ENCODE measurements at places on chromosomes 2 and 18. TPM values are rescaled to one million over a fixed set of nuclear protein-coding genes. Genes with fewer than 3 reads are reported as not detected.
A peak's percentile ranks its signal among the peaks of the same experiment; 100 is the strongest.

GKN1 gene
- not detected for total RNA-seq

DNA sequence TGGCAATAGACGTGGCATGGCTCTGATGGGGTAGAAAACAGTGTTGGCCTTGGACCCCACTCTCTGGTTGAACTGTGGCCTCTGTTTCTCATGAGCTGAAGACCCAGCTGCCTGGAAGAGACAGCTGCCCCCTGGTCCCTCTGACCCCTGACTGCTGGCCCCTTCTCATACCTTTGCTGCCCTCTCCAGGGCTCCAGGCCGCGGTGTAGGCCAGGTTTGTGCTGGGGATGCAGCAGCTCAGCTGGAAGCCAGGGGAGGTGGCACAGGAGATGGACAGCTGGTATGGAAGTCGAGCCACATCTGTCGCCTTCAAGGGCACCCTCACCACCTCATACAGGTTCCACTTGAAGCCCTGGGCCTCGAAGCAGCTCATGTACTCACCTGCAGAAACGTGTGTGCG is 31.7 kb upstream of the SELENOI start:
- H3K27ac ChIP-seq: no peak overlapping the region
- H3K4me1 ChIP-seq: no peaks in the 10 kb centered on the region
- DNase-seq: no peak
- no peak overlapping the region for H3K4me3 ChIP-seq
- no peaks in the 10 kb centered on the region for H3K27me3 ChIP-seq
- no peaks in the 10 kb centered on the region for H3K36me3 ChIP-seq

- H3K4me3 ChIP-seq: no peak overlapping the region
- peaks cover 8% of the 10 kb centered on the region for H3K27me3 ChIP-seq
- no peaks in the 10 kb centered on the region for H3K36me3 ChIP-seq
- no peak for DNase-seq
- H3K27ac ChIP-seq: no peak overlapping the region
Observed at GRCh38 chr18:70494524-70494923, 205.7 kb downstream of the SOCS6 start.

DNA sequence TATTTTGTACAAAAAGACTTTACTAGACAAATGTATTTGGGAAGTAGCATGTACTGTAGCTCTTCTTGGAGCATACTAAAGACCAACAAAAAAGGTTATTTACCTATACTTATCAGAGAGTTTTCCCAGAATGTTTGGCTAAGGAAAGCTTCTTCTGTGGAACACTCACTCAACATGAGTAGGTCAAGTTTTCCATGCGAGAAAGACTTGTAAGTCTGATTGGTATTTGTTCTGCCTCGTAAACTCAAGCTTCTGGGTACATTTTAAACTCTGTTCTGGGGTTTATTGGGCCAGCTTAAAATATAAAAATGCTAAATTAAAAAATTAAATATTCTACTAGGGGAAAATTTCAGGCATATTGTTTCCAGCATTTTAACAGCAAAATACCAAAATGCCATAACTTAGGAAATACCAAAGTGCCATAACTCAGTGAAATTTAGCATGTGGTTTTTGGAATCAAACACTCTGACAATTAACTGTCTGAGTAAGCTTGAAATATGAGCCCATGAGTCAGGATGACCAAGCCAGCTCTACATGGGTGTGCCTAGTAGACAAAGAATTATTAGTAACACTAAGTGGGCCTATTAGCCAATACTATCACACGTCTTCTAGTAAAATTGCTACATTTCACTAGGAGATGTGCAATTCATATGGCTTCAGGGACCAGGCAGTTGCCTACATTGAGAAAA is 47.3 kb upstream of the SERPINE2 start:
- no peak overlapping the region for H3K27ac ChIP-seq
- H3K4me1 ChIP-seq: peaks cover 21% of the 10 kb centered on the region
- no peaks in the 10 kb centered on the region for H3K27me3 ChIP-seq
- peak overlapping the region; percentile 24 for H3K4me3 ChIP-seq
- peak; percentile 94 for DNase-seq

DNA sequence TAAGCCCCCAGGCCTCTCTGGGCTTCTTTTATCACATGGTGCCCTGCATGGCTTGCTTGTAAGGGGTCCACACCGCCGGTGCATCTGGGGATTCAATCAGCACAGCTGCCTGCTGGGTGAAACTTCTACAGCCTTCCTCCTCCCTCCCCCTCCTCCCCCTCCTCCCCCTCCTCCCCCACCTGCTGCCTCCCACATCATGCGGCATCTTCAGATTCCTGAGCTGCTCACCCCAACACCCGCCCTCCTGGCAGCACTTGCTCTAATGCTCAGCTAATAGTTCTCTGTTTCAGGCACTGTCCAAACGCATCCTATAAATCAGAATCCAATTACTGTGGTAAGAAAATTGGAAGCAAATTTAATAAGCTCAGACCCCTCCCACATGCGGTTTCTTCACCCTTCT is 150.7 kb downstream of the GALNT14 start:
- DNase-seq: no peak
- no peak overlapping the region for H3K4me3 ChIP-seq
- H3K27ac ChIP-seq: no peak overlapping the region
- H3K36me3 ChIP-seq: no peaks in the 10 kb centered on the region
- no peaks in the 10 kb centered on the region for H3K27me3 ChIP-seq

- H3K27ac ChIP-seq: no peak overlapping the region
- H3K4me1 ChIP-seq: no peaks in the 10 kb centered on the region
- no peaks in the 10 kb centered on the region for H3K36me3 ChIP-seq
Observed at GRCh38 chr2:203870481-203870880, 2.9 kb downstream of the CTLA4 start.

Data from MCF 10A (cell line).